Activated CD4-positive, CD25-positive, alpha-beta regulatory T cell treated with anti-CD3 and anti-CD28 coated beads, Interleukin-2, amount 50 U/mL, for 72 hours (primary cell): ENCODE measurements at places on chromosomes 5 and 9.

- DNase-seq = no peak
Measured at GRCh38 chr5:109706095-109706494, 16.4 kb downstream of the MAN2A1 start.

DNA sequence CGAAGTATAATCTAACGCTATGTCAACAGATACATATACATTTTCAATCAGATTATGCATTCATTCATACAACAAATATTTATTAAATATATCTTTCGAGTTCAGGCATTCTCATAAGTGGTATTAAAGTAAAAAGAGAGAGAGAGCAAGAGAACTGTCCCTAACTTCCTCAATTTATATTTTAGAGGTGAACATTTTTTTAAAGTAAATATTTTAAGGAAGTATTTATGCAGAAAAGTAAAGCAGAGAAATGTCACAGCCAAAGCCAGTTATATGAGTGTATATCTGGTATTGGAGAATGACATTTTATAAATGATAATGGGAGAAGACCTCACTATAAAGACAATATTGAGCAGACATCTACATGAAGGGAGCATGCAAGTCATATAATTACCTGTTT lies 667.3 kb upstream of the CDH9 start:
- no peak for DNase-seq

GRCh38 chr9:7516376-7516775 lies 283.2 kb downstream of the DMAC1 start:
- no peak for DNase-seq

- DNase-seq = no peak
Measured at GRCh38 chr9:114689813-114690212, 7.8 kb upstream of the TEX48 start.

DNA sequence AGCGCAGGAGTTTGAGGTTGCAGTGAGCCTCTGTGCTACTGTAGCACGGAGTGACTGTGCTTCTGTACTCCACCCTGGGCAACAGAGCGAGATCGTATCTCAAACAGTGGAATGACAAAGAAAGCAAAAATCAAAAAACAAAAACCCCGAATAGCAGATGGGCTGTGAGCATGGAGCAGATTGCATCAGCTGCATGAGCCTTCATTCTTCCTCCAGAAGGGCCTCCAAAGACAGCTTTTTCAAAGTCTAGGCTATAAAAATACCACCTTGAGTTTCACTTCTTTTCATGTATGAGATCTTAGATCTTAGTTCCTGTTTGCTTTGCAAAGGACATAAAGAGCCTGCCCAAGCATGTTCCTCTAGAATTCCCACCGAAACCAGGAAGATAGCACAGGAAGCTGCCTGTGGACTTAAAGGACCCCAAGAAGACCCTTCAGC lies 15.0 kb upstream of the HSPB3 start:
- DNase-seq = no peak

GRCh38 chr5:147567917-147568598 lies 58.2 kb upstream of the DPYSL3 start:
- DNase-seq = no peak

DNA sequence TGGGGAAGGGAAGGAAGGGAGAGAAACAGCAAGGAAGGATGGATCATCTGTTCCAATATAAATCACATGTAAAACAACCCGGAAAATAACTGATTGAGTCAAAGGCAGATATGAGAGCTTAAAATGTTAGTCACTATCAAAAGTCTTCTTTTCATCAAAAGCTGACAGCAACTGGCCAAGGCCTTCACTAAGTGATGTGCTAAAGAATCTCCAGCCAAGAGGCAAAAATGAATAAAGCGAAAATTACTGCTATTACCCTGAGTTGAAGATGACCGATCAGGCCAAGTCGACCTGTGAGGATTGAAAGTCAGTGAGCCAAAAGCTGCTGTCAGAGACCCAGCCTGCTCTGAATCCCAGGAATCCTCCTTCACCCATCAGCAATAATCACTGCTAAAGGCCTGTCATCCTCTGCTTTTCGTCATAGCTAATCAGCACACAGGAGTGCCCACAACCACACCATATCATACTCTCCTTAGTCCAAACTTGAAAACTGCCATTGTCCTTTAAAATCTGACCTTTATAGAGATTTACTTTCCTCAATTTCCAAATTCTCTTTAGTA lies 736.9 kb downstream of the TLE1 start:
- no peak for DNase-seq

- DNase-seq = no peak
Measured at GRCh38 chr5:137453483-137454080, 45.5 kb downstream of the SPOCK1 start.

DNA sequence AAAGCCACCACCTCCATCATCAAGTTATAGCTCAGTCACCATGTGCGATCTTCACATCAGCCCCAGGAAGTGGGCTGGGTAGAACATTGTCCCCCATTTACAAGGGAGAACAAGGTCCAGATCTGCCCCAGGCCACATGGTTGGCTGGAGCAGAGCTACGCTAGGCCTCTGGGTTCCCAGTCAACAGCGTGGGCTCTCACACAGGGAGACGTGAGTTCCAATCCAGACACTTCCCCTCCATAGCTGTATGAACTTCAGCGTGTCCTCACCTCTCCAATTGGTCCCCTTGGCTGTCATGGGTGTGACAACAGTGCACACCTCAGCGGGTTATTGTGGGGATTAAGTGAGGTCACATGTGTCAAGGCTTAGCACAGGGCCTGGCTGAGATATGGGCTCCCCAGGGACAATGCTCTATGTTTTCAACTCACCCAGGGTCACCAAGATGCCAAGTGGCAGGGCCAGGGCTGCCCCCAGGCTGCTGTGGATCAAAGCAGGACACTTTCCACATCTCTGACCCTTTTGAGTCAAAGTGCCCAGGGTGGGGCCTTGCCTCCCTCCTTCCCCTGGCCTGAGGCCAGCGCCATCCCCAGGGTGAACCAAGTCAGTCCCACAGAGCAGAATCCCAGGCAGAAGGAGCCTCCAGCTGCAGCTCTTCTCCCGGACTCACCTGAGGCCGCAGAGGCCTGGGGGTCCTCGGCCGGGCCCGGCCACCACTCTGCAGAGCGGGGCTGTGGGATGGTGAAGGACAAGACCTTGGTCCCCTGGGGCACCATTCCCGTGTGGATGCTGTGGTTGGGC lies 19.8 kb downstream of the AKNA start:
- DNase-seq = no peak

GRCh38 chr9:94919376-94920098 lies 193.0 kb downstream of the AOPEP start:
- DNase-seq = no peak

GRCh38 chr9:121883281-121884056 lies 209.6 kb downstream of the TTLL11 start:
- DNase-seq = no peak

DNA sequence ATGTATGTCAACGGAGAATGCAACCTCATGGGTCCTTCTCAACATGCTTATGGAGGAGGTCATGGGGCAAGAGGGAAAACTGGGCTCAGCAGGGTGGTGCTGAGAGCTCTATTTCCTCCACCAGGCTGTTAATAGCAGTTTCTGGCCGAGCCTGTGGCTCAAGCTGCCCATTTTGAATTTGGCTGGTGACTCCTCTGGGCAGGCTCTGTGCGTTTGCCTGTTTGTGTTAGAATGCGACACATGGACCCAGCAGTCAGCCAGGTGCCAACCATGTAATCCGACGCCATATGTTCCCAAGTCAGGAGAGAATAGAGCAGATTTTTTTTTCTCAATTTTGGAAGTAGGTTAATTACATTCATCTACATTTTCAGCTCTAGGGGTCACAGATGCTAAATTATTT lies 387.7 kb upstream of the CLINT1 start:
- DNase-seq = no peak

DNA sequence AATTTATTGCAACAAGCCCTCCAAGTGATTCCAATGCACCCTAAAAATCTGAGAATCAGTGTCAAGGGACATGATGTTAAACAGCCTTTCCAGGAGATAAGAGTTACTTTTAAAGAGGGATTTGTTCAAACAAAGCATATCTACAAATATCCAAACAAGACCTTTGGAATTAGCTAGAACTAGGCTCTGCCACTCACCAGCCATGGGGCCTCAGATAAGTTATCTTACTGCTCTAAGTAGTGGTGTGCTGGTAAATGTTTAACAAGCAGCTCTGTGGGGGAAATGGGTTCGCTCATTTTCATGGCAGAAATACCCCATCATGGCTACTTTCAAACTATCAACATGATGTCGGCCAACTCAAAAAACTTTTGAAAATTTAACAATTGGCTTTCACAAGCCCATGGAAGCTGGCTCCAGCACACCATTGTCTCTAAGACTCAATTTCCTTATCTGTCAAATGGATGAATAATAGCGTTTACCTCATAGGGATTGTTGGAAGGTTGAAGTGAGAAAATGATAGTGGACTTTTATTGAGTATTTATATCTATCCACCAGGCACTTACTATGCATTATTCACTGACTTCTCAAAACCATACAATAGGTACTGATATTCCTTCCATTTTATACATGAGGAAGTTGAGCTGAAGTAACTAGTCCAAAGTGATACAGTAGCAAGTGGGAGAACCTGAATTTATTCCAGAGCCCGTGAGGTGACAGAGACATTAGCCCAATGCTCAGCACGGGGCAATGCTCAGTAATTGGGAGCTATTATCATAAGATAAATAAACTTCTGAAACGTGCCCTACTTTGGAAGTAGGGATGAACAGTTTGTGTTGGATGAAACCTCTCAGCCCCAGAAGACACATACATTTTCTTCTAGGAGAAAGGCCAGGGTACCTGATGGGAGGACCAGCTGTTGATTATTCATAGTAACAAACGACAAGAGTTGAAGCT lies 43.2 kb downstream of the SH3RF2 start:
- no peak for DNase-seq
